Fibroblast of skin of back (primary cell): ENCODE measurements at places on chromosomes 11 and 22.

DNA sequence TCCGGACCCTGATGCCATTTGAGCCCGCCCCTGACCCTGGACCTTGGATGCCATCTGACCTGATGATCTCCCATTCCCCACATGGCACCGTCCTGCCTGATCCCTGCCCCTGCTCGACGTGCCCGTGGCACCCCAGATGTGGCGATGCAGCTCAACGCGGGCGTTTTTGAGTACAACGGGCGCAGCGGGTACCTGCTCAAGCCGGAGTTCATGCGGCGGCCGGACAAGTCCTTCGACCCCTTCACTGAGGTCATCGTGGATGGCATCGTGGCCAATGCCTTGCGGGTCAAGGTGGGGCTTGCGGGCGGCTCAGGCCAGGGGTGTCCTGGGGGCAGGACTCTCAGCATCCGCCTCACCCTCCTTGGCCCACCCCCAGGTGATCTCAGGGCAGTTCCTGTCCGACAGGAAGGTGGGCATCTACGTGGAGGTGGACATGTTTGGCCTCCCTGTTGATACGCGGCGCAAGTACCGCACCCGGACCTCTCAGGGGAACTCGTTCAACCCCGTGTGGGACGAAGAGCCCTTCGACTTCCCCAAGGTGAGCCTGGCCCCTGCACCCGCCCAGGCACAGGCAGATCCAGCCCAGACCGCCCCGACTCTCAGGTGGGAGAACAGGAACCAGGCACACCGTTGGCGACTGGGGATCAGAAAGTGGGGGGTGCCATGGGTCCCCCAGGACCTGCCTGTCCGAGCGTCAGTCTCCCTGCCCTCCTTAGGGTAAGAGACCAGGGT is 11.1 kb downstream of the PLCB3 start:
- DNase-seq, result no peak

DNA sequence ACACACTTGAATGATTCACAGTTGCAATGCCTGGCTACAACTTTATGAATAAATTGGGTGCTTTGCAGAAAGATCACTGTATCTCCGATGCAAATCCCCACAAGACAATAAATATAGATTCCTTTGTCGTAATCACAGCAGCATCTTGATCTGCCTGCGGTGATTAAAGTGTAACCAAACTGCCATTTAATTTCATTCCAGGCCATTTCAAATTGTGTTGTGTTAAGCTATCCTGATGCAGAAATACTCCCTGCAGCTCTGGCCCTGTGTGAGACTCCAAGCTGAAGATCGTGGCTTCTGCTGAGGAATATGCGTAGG is 40.8 kb upstream of the B3GAT1 start:
- no peak for DNase-seq

DNA sequence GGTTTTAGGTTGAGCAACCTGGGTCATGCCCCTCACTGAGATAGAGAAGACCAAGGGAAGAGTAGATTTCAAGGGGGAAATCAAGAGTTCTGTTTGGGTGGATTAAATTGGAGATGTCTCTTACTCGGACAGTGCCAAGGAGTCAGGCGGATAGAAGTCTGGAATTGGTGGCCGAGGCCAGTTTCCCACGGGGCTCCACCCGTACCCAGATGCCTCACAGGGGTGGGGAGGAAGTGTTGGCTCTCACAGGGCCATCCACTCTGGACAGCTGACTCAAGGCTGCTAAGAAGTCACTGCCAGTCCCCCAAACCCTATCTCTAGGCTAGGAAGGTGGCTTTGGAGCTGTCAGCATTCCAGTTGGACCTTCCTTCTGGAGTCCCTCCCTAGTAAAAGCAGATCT is 79.1 kb upstream of the TIMP3 start:
- DNase-seq, result no peak

DNA sequence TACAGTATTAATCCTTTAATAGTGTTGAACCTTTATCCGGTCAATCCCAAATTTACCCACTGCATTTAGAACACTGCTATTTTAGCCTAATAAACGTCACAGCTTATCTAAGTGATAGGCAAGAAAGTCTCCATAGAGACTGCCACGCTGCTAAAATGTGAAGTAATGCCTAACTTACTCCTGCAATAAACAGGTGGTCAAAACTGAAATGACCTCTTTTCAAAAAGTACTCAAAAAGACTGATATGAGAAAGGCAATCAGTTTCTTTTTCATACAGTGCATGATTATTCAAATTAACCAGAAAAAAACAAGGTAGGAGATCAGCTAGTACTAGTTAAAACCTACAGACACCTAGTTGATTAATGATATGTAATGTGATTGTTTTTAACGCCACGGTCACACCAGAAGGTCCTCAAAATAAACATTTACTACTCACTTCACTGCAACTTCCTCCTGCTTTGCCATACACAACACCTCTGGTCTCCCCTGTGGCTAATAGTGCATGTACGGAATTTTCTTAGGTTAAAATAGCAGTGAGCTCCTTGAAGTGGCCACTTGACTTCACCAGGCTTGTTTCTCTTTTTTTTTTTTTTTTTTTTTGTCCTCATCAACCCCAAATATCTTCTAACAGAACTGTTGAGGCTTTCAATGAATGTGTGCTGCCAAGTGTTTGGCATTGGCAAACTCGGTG is 8.8 kb downstream of the ATP5MG start:
- DNase-seq, result no peak

GRCh38 chr22:30596886-30597285 is 5.2 kb upstream of the PES1 start:
- no peak for DNase-seq

DNA sequence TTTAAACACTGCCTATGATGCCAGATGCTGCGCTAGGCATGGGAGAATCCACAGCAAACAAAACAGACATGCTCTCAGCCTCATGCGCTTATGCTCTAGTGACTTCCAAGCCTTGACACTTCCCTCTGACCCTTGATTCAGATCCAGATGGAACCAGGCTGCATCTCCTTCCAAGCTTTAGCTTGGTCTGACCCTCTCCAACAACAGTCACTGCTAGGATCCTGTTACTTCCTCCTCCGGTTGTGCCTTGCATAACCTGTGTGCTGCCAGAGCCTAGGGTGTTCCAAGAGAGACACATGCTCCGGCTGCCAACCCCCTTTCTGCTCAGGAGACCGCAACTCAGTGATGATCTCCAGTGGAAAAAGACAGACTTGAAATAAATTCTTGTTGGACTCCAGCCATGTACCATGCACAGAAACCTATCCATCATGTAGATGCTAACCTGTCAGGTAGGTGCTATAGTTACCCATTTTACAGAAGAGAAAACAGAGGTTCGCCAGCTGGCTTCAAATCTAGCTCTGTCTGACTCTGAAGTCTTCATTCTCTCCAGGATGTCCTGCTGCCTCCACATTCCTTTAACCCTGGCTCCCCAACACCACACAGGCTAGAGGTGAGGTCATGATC is 136.3 kb upstream of the TEAD1 start:
- DNase-seq, result no peak

DNA sequence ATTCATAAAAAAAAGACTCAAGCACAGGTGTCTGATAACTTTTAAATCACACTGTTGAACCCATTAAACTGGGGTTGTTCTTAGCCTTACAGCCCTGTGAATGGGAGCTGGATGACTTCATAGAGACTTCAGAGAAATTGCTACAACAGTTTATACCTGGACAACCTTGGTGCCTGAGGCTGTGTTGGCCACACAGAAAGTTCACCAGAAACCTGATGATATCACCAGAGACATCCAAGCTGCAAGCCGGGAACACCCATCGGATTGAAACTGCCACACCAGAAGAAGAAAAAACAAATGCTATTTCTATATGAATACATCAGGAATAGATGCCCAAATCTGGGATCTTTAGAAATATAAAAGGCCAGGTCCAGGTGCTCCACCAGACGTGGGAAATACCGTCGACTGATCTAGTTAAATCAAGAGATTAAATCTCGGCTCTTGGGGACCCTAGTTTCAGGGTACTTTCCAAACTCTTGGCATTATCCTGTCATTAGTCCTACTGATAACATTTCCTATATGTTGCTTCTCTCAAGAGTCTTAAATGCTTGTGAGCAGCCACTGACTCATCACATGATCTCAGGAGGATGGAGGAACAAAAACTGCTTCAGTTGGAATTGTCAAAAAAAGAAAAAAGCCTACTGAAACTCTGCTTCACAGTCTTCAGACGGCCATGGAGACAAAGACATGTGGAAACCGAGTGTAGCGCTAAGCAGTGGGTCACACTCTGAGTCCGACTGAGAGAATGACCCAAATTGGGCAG is 28.6 kb upstream of the APOL5 start:
- DNase-seq, result peak; percentile 22

GRCh38 chr11:119094816-119095065 is 6.9 kb downstream of the DPAGT1 start:
- DNase-seq, result peak; percentile 85

GRCh38 chr11:93783765-93784144 is 327 bp upstream of the MED17 start:
- no peak for DNase-seq

DNA sequence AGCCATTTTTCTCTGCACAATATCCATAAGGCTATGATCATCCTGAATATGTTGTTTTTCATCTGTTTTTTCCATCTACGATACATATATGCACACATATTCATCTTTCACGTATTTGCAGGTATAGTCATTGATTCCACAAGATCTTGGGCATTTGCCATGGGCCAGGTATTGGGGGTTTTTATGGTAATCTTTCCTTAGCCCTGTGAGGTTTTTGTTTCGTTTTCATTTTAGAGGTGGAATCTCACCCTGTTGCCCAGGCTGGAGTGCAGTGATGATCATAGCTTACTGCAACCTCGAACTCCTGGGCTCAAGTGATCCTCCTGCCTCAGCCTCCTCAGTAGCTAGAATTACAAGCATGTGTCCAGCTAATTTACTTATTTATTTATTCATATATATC is 20.0 kb downstream of the CD6 start:
- no peak for DNase-seq

DNA sequence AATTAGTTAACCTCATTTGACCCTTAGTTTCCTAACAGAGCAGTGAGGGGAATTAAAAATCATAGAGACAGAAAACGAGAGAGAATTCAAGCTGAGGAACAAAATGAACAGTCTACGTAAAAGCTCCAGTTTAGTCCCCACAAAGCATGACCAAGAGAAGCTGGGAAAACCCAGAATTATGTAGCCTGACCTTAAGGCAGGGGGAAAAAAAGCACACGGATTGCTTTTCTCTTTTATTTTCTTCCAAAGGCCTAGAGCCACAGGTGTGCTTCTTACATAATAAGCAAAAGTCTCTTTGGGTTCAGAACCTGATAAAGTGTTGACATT is 514 bp upstream of the AMBRA1 start:
- no peak for DNase-seq

DNA sequence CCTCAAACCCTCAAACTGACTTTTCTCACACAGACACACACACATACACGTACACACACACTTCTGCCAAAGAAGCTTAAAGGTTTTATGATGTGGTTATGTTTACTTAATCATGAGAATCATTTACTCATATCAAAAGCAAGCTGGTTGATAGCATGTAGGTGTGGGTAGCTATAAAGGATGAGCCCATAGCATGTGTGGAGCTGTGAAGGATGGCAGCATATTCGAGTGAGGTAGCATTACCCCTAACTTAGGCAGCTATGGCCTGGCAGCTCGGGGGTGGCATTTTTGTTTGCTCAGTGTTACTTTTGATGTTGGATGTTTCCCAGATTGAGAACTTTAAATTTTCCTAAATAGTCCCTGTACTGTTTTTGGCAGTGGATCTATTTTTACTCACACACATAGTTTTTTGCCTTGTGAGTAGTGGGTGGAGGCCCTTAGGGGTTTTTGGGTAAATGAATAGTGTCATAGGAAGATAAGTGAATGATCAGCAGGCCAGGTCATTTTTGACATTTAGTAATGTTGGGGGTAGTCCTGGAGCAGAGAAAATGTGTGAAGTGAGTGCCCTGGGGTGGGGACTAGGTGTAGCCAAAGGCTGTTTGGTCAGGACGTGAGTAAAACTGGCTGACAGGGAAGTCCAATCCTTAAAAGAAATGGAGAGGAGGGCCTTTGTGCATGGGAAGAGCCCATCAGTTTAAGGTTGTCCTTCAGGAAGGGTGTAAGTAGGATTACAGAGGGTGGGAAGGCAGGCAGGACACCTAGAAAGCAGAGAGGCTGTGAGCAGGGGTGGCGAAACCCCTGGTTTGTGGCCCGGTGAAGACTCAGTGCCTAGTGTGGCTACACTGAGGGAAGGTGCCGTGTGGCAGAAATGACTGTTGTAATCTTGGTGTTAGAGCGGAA is 7.1 kb downstream of the YWHAH start:
- no peak for DNase-seq

DNA sequence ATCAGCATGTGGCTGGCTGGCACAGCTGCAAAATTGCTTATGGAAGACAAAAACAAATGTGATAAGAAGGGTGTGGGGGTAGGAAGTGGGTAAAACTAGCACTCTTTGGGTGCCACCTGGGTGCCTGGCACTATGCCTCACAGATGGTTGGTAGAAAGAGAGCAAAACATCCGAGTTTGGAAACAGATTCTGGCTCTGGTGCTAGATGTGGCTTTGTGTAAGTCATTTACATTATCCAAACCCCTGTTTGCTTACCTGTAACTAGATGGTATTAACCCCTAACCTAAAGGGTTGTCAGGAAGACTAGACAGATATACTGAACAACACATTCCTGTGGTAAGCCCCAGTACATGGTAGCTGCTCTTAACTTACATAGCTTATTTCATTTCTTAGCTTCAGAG is 905.6 kb downstream of the DLG2 start:
- DNase-seq, result no peak

DNA sequence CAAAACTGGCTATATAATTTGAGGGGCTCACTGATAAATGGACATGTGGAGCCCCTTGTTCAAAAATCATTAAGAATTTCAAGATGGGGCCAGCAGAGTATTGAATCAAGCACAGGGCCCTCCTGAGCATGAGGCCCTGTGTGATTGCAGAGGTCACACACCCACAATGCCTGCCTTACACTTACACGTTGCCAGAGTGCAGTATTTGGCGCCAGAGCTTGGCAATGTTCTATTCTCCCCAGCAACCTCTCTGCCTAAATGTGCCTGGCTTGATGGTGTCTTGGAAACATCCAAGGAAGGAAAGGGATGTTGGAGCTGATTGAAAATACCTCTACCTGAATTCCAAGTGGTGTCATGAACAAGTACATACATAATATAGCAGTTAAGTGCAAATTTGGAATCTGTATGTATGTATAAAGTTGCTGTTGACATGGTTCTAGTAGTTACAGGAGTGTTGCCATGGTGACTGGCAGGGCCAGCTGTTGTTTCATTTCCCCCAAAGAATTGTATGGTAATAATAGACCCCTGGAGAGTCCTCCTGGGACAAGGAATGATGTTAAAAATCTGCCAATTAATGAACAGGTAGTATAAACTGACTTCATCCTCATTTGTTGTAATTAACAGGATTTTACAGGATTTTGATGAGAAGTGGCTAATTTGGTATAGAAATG is 205.7 kb upstream of the NAV2 start:
- DNase-seq, result no peak

- DNase-seq, result no peak
These were observed 40.2 kb downstream of the RPL27A start for GRCh38 chr11:8722809-8723208.

DNA sequence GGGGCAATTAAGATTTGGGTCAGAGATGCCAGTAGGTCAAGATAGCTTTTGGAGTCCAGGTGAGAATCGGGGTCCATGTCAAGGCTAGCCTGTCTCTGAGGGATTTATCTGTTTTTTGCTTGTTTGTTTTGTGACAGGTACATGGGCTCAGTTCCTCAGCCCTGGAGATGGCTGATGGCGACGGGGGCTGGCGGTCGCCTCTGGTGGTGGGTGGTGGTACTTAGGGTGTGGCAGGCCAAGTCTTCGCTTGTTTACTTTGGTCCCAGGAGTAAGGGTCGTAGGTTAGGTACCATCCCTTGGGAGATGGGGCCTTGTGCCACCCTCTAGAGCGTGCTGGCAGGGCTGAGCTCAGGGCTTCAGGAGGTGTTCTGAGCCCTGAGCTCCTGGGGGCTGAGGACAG is 4.7 kb downstream of the SLC25A45 start:
- no peak for DNase-seq

- no peak for DNase-seq
These were observed 305.9 kb downstream of the BRD1 start for GRCh38 chr22:49521787-49522224.
